ENCODE measurements at places on chromosomes 16 and 17. TPM values are rescaled to one million over a fixed set of nuclear protein-coding genes. Genes with fewer than 3 reads are reported as not detected.

GRCh38 chr16:89295071-89295900, 77.8 kb downstream of the ZNF778 start:
- H3K36me3 ChIP-seq = no peaks in the 10 kb centered on the region
- H3K27ac ChIP-seq = no peak overlapping the region
- no peak for DNase-seq
- H3K27me3 ChIP-seq = no peaks in the 10 kb centered on the region

GRCh38 chr17:5788266-5788900, 204.1 kb upstream of the NLRP1 start:
- no peak overlapping the region for H3K4me3 ChIP-seq
- peak; percentile 63 for DNase-seq

DNA sequence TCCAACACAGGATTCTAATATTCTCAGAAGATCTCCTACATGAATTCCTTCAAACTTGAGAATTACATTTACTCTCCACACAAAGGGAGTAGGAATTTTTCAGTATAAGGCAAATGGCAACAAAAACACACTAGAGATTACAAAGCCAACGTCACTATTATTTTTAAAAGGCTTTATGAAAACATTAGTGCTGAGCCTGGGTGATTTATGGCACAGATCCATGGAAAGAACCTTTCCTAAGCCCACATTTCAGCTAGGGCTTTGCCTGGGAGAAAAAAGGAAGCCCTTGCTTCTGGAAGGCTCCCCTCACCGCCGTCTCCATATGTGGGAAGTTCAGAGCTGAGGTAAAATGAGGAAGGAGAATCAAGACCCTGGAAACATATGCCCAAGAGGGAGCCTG, 499.4 kb upstream of the HSBP1 start:
- DNase-seq = no peak
- H3K4me1 ChIP-seq = peaks cover 14% of the 10 kb centered on the region
- no peak overlapping the region for H3K27ac ChIP-seq
- no peak overlapping the region for H3K4me3 ChIP-seq
- no peaks in the 10 kb centered on the region for H3K27me3 ChIP-seq

DNA sequence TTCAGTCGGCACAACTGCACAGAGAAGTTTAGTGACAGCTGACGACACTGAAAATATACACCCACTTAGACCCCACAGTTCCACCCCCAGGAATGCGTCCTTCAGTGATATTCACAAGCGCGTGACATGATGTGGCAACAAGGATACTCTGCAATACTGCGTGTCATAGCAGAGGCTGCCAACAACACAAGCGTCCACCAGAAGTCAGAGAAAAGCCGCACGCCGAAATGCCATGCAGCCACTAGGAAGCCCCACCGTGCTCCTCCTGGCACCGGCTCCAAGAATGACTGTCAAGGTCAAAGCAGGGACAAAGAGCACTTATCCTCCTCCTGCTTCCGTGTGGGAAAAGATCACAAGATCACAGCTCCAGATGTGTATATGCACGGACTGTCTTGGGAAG, 3.5 kb downstream of the ATP2A3 start:
- H3K27me3 ChIP-seq = peaks cover 25% of the 10 kb centered on the region
- no peak overlapping the region for H3K4me3 ChIP-seq
- no peak overlapping the region for H3K27ac ChIP-seq
- no peaks in the 10 kb centered on the region for H3K4me1 ChIP-seq

GRCh38 chr17:66751771-66752170, 83.1 kb upstream of the CACNG5 start:
- DNase-seq = no peak
- no peak overlapping the region for H3K27ac ChIP-seq
- no peaks in the 10 kb centered on the region for H3K27me3 ChIP-seq
- H3K4me1 ChIP-seq = peaks cover 10% of the 10 kb centered on the region
- no peak overlapping the region for H3K4me3 ChIP-seq

- H3K4me1 ChIP-seq = peaks cover 22% of the 10 kb centered on the region
- no peak overlapping the region for H3K4me3 ChIP-seq
- H3K27ac ChIP-seq = no peak overlapping the region
- H3K36me3 ChIP-seq = no peaks in the 10 kb centered on the region
Observed at GRCh38 chr16:50496990-50497389, 51.2 kb upstream of the NKD1 start.

GRCh38 chr17:78993981-78994671, 14.4 kb upstream of the LGALS3BP start:
- no peaks in the 10 kb centered on the region for H3K36me3 ChIP-seq
- no peaks in the 10 kb centered on the region for H3K27me3 ChIP-seq
- H3K4me3 ChIP-seq = no peak overlapping the region
- no peak for DNase-seq
- no peaks in the 10 kb centered on the region for H3K4me1 ChIP-seq

DNA sequence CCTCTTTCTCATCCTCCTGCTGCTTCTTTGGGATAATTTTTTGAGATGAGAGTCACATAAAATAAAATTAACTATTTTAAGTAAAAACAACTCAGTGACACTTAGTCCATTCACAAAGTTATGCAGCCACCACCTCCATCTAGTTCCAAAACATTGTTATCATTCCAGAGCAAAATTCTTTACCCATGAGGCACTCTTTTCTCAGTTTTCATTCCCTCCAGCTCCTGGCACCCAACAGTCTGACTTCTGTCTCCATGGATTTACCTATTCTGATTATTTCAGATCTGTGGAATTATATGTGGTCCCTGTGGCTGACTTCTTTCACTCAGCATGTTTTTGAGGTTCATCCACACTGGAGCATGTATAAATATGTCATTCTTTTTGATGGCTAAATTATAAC, 239.9 kb upstream of the DYNLRB2 start:
- H3K4me3 ChIP-seq = 0 out of 2 replicates have a peak overlapping the region, but pooled peaks have one; percentile 16
- H3K27me3 ChIP-seq = no peaks in the 10 kb centered on the region
- peak overlapping the region; percentile 55 for H3K27ac ChIP-seq
- DNase-seq = peak; percentile 70
- H3K36me3 ChIP-seq = no peaks in the 10 kb centered on the region

- no peak overlapping the region for H3K27ac ChIP-seq
- H3K4me3 ChIP-seq = no peak overlapping the region
- no peaks in the 10 kb centered on the region for H3K36me3 ChIP-seq
- no peaks in the 10 kb centered on the region for H3K4me1 ChIP-seq
Observed at GRCh38 chr16:54576785-54577184, 290.2 kb upstream of the IRX3 start.

DNA sequence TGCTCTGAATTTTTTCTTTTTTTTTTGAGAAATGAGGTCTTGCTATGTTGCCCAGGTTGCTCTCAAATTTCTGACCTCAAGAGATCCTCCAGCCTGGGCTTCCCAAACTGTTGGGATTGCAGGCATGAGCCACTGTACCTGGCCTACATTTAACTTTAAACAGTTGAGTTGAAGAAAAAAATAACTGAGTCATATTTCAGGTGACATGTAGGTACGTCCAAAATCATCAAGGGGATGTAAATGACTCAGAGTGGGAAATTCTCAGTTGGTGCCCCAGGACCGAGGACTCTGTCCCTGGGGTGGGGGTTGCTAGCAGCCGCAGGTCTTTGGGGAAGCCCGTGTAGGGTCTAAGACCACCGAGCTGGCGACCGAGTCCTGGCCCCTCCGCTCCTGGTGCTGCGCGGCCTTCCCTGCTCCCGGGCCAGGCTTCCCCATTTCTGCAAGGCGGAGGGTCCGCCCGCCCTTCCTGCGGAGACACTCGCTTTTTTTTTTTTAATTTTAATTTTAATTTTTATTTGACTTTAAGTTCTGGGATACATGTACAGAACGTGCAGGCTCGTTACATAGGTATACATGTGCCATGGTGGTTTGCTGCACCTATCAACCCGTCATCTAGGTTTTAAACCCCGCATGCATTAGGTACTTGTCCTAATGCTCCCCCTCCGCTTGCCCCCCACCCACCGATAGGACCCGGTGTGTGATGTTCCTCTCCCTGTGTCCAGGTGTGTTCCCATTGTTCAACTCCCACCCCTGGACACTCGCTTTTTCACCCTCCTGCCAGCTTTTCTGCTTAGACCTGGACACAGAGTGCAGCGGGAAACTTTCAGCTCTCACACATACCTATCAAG, 12.7 kb upstream of the N4BP1 start:
- no peak for DNase-seq
- peaks cover 8% of the 10 kb centered on the region for H3K4me1 ChIP-seq
- H3K27me3 ChIP-seq = no peaks in the 10 kb centered on the region

Gene HAS3
- 0.43 TPM for total RNA-seq

Gene LRRC59
- total RNA-seq = 164 TPM

Gene KRTAP2-3
- total RNA-seq = 13.4 TPM

Gene CENPT
- 59.4 TPM for total RNA-seq

Gene CYLD
- 32.6 TPM for total RNA-seq
